ENCODE measurements at places on chromosomes 7 and 10.

GRCh38 chr10:47383261-47384147 lies 589 bp downstream of the ZNF488 start:
- DNase-seq = no peak

- DNase-seq = peak; percentile 86
These were observed 45.4 kb downstream of the CHST3 start for GRCh38 chr10:72009425-72010081.

GRCh38 chr7:34260279-34260678 lies 354.9 kb downstream of the BMPER start:
- peak; percentile 96 for DNase-seq

GRCh38 chr7:1192171-1192676 lies 32.2 kb upstream of the ZFAND2A start:
- DNase-seq = peak; percentile 65

DNA sequence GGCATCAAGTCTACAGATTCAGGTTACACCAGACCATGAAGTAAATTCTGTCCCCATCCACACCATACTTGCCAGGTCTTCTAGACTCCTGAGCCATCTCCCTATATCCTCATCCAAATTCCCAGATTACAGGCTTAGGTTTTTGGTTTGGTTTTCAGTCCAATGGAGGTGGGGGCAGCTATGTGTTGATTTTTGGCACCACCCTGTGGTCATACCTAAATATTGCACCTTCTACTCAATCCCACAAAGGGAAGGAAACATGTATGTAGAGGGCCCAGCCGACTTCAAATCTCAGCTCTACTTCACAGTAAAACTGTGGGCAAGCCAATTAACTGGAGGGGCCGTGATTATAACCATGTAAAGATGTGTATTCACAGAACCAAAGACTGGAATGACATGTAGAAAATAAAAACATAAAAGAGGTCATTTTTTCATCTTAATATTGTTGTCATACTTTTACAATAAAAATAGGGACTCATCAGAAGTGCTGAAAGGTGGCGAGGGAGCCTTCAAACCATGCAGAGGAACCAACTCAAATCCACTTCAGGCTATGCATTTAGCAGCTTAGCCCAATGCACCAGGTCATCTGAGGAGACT lies 19.8 kb downstream of the ERCC6 start:
- peak; percentile 39 for DNase-seq

DNA sequence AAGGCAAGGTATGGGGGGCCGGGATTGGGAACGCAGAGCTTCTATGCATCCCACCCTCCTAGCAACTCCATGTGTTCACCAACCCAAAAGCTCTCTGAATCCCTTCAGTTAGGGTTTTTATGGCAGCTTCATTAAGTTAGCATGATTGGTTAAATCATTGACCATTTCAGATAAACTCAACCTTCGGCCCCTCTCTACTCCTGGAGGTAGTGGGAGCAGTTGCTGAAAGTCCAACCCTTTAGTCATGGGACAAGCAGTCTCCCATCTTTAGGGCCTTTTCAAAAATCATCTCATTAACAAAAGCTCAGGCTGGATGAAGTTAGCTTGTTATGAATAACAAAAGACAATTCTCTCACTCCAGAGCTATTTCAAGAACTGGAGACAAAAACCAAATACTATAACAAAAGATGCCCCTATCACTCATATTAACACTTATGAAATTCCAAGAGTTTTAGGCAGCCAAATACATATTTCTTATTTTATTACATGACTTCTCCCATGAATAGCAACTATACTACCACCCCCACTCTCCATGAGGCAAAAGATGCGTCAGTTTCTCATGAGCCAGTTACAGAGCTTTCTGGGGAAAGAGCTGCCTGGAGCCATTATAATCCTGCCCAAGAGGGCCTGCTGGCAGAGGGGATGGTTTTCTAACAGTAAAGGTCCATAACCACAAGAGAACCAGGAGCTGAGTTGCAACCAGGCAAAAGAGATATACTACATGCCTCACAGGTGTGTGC lies 44.6 kb downstream of the SLC16A12 start:
- DNase-seq = no peak

GRCh38 chr10:105070249-105070648 lies 429.2 kb downstream of the SORCS3 start:
- no peak for DNase-seq

GRCh38 chr10:124152139-124153022 lies 59.0 kb upstream of the CHST15 start:
- DNase-seq = peak; percentile 82

DNA sequence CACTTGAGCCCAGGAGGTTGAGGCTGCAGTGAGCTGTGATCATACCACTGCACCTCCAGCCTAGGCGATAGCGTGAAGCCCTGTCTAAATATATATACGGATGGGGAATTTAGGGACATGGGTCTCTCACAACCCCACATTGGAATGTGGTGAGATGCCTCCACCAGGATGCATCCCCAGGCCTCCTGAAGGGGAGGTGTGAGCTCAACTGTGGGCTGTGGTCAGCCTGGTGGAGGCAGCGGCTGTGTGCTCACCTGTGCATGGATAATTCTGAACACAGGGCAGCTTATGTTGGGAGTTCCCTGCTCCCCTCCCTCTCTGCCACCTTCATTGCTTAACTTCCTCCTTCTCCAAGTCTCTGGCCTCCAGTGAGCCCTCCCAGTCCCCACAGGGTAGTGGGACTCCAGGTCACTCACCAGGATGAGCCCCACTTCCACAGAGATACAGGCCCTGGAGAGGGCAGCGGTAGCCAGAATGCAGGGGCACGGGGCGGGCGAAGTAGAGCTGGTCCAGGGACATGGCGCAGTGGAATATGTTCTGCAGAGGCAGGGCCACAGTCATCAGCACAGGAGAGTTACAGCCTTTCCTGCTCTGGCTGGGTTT lies 30.4 kb downstream of the PYROXD2 start:
- DNase-seq = no peak
